ENCODE measurements at places on chromosomes 11 and 22.

- no peak for DNase-seq
Observed at GRCh38 chr11:133531971-133532651, at the start of gene OPCML. Gene OPCML, minus strand, starts transcription at chr11:133532501.

DNA sequence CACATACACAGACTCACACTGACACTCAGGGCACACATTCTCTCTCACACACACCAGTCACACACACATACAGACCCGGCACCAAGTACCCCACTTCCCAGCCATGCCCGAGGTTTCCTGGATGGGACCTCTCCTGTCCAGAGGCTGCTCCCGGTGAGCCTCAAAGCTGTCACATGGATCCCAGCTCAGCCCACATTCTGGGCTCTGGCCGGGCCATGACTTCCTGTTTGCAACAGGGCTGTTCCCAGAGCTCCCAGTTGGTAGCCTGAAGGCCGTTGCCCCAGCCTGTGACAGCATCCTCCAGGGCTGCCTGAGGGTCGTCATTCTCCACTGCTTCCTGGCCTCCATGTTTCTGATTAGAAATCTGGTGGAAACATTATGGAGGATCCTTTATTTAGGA is 14.6 kb upstream of the CYP2D6 start:
- DNase-seq: no peak

- no peak for DNase-seq
Observed at GRCh38 chr22:21702700-21703683, 32.6 kb downstream of the YPEL1 start.

DNA sequence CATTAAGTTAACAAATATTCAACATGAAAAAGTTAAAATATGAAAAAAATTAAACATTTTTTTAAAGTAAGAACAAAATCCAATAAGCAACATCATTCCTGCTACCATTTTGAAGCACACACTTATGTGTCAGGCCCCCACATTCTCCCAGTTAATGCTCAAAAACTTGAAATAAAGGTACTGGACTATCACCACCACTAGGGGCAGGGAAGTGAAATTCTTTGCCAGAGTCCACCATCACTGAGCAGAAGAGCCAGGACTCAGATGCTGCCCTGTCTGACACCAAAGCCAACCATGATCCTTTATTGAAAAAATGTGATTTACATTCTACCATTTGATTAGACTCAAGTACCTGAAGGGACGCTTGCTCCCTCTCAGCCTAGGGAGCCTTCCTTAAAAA is 39.1 kb downstream of the PITPNB start:
- DNase-seq: no peak

- no peak for DNase-seq
Observed at GRCh38 chr11:44550123-44550522, 15.3 kb upstream of the CD82 start.

- no peak for DNase-seq
Observed at GRCh38 chr11:33618956-33619355, 81.7 kb downstream of the C11orf91 start.

- peak; percentile 70 for DNase-seq
Observed at GRCh38 chr22:40196628-40197360, 19.1 kb downstream of the TNRC6B start.

DNA sequence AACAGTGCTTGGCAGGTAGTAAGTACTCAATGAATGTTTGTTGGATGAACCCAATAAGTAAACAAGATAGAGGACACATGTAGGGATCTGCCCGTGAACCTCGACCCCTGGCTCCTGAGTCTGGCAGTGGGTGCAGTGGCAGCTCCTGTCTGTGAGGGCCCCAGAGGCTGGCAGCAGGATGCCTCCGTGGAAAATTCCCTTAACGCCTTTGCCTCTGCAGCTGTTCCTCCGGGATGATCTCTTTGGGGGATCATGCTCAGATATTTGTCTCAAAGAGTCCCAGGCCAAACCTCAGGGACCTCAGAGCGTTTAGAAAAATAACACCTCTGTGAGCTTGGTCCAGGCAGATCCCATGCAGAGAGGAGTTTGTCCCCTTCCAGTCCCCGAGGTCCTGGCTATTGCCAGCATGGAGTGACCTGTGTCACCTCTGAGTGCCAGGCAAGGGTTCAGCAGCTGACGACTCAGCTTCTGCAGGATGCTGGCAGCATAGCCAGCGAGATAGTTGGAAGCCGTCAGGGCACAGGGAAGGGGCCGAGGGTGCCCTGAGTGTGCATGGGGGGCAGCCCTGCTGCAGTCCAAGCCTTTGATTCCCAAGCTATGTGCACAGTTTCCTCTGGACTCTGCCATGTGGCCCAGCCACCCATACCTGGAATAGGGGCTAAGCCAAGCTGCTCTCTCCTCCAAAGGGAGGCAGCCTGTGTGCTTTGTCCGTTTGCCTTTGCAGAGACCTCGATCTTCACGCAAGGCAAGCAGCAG is 613 bp upstream of the MCHR1 start:
- no peak for DNase-seq

DNA sequence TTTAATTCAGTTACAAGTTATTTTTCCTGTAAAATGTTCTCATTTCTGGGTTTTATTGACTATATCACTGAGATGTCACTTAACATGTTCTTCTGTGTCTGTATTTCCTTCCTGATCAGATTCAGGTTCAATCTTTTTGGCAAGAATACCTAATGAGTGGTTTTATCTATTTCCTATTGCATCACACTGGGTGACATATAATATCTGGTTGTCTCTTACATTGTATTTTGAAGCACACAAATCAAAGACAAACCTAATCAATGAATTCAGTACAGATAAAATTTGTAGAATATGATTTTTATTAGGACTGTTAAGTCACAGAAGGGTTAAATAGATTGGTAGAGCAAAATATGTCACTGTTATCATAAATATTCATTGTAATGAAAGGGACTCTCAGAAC is 60.4 kb downstream of the BCL2L13 start:
- no peak for DNase-seq

DNA sequence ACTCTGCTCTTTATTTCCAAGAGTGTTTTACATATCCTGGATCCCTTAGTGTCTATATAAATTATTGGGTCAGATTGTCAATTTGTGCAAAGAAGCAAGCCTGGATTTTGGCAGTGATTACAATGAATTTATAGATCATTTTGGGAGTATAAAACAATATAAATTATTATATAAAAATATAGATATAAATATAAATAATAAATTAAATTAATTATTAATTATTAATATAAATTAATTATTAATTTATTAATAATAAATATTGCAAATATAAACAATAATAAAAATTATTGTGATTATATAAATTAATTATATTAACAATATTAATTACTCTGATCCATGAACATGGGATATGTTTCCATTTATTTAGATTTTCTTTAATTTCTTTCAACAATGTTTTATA is 32.5 kb downstream of the RTL6 start:
- no peak for DNase-seq

All from stimulated activated CD4-positive, alpha-beta T cell treated with anti-CD3 and anti-CD28 coated beads, Interleukin-1b, Interleukin-23, amount 100 ng/mL, for 48 hours (primary cell).